H4 (cell line): ENCODE measurements at places on chromosomes 11 and 22.

DNA sequence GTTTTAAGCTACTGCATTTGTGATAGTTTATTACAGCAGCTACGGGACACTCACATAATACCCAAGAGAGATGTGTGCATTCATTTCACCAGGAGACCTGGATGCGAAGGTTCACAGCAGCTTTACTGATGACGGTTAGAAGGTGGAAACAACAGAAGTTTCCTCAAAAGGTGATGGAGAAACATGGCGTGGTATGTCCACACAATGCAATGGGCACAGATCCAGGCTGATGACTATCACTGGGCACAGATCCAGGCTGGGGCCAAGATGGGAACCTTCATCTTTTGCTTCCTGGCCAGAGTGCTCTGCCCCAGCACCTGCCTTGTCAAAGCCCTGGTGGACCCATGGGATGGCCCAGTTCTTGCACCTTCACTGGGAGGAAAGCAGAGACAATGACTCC, 30.6 kb upstream of the RFPL3 start:
- DNase-seq: no peak

GRCh38 chr22:38414009-38414395, 41.0 kb downstream of the KCNJ4 start:
- DNase-seq: peak; percentile 1

GRCh38 chr11:64299847-64300648, at the start of gene CATSPERZ:
Gene CATSPERZ, plus strand, starts transcription at chr11:64300358. Its CDS starts 53 bp downstream, at chr11:64300411.
- no peak for DNase-seq

GRCh38 chr22:36021606-36022153, 6.9 kb downstream of the RBFOX2 start:
- no peak for DNase-seq

DNA sequence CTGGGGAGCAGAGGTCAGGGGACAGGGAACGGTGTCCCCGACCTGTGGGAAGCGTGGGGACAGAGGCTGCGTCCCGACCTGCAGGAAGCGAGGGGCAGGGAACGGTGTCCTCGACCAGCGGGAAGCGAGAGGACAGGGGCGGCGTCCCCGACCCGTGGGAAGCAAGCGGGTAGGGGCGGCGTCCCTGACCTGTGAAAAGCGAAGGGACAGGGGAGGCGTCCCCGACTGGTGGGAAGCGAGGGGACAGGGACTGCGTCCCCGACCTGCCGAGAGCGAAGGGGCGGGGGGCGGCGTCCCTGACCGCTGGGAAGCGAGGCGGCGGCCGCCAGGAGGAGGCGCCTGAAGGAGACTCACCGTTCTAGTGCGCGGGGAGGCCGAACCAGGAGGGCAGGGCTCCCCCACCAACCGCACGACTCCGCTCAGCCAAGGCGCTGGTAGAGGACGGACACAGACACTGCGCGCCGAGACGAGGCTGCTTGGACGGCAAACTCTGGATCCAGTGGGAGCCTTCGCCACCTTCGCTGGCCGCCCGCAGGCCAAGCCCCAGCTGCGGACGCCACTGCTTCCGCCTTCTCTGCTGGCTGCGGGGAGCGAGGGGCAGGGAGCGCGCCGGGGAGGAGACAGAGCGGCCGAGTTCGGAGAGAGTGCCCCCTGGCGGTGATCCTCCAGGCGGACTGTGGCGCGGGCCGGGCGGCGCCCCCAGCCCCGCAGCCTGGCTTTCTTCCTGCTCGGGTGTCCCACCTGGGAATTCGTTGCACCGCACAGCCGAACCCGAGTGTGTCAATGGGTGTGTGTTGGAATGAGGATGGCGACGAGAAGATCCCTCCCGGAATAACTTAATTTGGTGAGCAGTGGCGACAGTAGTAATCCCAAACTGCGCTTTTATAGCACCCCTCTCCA, at the start of gene TRAF6:
Gene TRAF6, minus strand, starts transcription at position 579 of the 900 bp plus-strand sequence. CDS start 8,757 bp downstream, outside the sequence.
- DNase-seq: peak; percentile 84

DNA sequence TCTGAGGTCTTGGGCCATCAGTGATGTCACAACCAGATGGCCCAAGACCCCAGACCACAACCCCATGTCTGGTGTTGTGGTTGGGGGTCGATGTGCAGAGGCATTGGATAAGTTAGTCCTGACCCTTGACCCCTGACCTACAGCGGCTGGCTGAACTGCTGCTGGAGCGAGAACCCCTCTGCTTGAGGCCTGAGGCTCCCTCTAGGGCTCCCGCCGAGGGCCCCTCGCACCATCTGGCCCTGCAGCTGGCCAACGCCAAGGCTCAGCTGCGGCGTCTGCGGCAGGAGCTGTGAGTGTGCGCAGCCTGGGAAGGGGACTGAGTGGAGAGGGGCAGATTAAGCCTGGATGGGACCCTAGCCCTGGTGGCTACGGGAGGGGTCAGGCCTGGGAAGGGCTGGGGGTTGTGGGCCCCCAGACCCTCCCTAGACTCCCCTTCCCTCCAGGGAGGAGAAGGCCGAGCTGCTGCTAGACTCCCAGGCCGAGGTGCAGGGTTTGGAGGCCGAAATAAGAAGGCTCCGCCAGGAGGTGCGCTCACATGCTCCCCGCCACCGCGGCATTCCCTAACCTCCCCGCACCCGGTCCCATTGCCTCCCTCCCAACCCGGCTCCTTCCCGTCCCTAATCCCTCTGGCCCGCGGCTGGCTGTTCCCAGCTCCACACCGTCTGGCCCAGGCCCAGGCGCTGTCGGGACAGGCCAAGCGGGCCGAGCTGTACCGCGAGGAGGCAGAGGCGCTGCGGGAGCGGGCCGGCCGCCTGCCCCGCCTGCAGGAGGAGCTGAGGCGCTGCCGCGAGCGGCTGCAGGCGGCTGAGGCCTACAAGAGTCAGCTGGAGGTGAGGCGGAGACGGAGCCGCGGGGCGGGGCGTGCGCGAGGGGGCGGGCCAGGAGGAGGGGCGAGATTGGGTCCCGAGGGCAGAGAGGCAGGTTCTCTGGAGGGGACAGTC, 2.1 kb downstream of the CCDC88B start:
- peak; percentile 43 for DNase-seq

GRCh38 chr11:5534046-5534445, 14.3 kb downstream of the OR52H1 start:
- DNase-seq: no peak
